Inflammatory macrophage treated with lipopolysaccharide for 1 hour (primary cell): ENCODE measurements at places on chromosomes 4 and X.

DNA sequence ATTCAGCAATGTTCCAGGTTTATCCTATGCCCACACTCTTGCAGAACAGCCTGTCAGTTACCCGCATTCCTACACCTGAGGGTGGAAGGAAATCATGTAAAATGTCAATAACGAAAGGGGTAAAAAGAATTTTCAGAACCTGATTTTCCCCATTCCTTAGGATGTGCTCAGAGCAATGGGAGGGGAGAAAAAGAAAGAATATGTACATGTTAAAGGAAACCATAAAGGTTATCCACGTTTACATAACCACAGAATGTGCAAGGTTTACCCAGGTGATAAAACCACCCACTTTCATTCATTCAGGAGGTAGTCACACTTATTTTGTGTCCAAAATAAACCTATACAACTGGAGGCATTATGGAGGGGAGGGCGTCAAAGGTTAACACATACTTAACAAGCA lies 335.5 kb downstream of the ZNF674 start:
- no peak for DNase-seq

GRCh38 chr4:75605928-75606327 lies 24.4 kb downstream of the CDKL2 start:
- no peak for DNase-seq

- no peak for DNase-seq
These were observed 14.7 kb downstream of the FGFRL1 start for GRCh38 chr4:1026115-1026514.

GRCh38 chr4:187602339-187603092 lies 393.1 kb upstream of the ZFP42 start:
- DNase-seq = no peak

DNA sequence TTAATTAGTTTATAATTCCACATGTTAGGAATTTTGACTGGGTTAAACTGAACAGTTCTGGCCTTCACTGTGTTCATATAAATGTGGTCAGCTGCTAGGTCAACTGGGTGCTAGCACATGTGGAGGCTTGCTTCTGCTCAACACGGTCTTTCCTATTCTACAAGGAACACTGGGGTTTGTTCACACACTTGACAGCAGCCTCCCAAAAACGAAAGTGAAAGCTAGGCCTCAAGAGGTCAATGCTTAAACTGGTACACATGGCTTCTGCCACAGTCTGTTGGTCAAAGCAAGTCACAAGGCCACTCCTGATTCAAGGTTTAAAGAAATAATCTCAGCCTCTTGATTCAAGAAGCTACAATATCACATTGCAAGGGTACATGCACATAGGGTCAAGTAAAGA lies 126.5 kb downstream of the QDPR start:
- DNase-seq = peak; percentile 3

DNA sequence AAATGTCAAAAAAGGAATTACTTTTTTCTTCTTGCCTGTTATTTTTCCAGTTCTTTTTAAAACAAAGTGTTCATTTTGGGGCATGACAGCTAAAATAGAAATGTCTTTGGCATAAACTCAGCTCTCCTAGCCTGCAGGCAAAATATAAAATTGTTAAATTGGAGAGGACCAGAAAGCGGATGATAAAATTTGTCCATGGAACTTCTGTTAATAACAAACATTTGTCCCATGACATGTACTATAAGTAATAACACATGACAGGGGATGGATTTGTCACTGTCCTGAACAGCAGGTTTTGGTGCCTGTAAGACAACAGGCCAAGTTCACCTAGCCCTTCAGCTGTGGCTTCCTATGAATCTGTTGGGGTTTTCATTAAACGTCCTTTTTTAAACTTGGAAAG lies 184.0 kb upstream of the TTC29 start:
- DNase-seq = no peak

DNA sequence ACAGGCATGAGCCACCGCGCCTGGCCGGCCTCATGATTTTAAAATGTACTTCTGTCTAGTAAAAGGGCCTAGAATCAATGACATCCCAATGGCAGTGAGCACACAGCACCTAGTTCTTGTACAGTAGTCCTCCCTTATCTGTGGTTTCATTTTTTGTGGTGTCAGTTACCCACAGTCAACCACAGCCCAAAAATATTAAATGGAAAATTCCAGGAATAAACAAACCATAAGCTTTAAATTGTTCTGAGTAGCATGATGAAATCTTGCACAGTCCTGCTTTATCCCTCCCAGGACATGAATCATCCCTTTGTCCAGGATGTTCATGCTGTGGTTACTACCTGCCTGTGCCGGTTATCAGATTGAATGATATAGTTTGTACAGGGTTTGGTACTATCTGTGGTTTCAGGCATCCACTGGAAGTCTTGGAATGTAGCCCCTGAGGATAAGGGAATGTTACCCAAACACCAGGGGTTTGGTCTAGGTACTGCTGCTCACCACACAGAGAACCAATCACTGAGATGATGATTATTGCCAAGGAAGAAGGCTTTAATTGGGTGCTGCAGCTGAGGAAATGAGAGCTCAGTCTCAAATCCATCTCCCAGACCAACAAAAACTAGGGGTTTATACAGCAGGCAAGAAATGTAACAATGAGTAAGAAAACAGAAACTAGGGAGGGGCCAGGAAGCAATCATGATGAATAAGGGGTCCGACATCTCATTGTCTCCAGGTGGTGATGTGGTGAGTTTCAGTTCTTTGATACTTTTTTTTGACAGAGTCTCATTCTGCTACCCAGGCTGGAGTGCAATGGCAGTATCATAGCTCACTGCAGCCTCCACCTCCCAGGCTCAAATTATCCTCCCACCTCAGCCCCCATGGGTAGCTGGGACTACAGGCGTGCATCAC lies 16.2 kb upstream of the FHL1 start:
- DNase-seq = no peak

DNA sequence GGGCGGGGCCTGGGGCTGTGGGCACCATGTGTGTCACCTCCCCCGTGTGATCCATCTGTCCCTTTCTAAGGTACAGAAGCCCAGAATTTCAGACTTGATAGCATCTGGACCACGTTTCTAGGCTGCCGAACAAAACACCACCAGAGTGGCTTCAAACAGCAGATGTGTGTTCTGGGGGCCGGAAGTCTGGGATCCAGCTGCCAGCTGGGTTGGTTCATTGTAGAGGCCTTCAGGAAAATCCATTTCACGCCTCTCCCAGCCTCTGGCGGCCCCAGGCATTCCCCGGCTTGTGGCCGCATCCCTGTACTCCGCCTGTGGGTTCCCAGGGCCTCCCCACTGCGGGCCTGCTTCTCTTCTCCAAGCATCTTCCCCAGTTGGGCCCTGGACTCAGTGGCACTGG lies 39.6 kb upstream of the GPR78 start:
- no peak for DNase-seq

GRCh38 chr4:6566391-6567190 lies 8.4 kb upstream of the MAN2B2 start:
- no peak for DNase-seq

- DNase-seq = no peak
These were observed 51.8 kb downstream of the TMEM131L start for GRCh38 chr4:153518001-153518400.

DNA sequence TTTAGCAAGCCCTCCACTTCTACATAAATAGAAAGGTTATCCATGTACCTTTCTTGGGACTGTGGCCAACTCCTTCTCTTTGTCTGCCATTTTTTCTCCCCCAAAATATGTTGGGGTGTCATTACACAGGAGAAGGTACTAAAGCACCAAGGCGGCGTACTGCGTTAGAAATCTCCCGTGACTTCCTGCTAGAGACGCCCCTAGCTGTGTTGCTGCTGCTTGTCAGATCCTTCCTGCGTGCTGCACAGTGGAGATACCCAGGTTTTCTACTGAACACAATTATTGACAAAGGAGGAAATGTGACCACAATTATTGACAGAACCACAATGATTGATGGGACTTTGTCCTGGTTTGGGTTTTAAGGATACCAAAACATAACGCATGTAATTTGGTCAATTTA lies 97.7 kb downstream of the EFHC2 start:
- DNase-seq = no peak

DNA sequence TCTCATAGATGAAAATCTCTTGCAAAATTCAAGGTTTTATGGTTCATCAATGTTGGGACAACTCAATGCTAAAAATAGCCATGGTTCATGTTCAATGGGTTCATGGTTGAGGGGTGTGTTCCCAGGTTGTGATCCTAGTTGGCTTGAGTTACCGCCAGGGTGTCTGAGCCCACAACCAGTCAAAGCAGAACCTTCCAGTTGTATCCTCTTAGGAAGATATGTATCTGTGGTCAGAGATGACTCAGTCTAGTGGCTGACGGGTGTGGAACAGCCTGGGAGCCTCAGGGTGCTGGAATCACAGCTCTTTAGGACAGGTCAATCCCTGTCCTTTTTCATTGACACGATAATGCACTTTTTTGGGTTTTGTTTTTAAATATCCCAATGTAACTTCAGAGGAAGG lies 192.3 kb upstream of the NR3C2 start:
- DNase-seq = no peak

- DNase-seq = no peak
These were observed 471.6 kb downstream of the DTHD1 start for GRCh38 chr4:36753048-36753447.

GRCh38 chrX:39631276-39632229 lies 466.2 kb downstream of the BCOR start:
- no peak for DNase-seq

- DNase-seq = peak; percentile 61
These were observed 121.3 kb downstream of the NWD2 start for GRCh38 chr4:37365888-37366287.

DNA sequence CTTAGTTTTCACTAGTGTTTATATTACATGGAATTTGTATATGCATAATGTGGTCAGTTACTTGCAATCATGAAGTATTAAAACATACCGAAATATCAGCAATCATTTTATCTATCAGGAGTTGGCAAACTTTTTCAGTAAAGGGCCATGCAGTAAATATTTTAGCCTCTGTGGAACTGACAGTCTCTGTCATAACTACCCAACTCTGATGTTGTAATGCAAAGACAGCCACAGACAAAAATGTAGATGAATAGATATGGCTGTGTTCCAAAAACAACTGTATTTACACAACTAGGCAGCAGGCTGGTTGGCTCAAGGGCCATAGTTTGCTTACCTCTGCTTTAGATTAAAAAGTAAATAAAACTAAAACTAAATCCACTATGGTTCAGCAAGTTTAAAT lies 200.2 kb downstream of the HS3ST1 start:
- no peak for DNase-seq

- DNase-seq = no peak
These were observed 215.2 kb downstream of the AR start for GRCh38 chrX:67759018-67759417.

DNA sequence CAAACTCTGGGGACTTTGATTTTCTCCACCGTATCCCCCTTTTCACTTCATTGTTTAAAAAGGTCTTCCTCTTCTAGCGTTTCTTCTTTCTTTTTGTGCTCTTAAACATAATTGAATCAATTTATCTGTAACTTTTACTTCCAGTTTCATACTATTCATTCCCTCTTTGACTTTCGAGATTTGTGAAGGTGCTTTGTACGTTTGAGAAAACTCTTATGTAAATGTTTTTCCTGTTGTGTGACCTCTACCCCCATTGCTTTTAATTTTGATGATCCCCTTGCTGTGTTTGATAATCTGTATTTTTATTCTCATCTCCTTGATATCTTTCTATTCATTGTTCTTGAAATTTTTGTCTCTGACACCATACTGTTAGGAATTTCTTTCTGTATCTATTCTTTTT lies 4.8 kb downstream of the USP38 start:
- no peak for DNase-seq

GRCh38 chr4:182809417-182810102 lies 107.6 kb downstream of the DCTD start:
- no peak for DNase-seq

DNA sequence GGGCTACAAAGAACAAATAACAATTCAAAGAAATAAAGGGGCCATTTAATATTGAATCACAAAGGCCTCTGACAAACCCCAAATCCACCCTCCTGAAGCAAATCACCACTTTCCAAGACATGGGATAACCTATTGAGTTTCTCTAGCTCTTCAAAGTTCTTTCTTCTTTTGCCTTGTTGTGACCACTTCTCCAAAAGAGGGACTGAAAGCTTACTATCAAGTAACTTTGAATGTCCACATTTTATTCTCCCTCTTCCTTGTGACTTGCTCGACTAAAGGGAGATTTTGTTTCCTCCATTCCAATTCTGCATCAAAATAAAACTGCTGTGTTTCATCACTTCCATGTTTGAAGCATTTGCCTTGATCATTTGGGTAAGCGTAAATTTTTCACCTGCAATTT lies 166.6 kb upstream of the SLC7A11 start:
- DNase-seq = peak; percentile 22

DNA sequence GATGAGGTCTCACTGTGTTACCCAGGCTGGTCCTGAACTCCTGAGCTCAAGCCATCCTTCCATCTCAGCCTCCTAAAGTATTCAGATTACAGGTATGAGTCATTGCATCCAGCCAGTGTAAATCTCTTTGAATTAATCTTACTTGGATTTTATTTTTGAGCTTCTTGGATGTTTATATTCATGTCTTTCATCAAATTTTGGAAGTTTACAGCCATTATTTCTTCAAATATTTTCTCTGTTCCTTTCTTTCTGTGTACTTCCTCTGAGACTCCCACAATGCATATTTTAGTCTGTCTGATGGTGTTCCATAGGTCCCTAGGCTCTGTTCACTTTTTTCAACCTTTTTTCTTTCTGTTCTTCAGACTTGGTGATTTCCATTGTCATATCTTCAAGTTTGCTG lies 34.9 kb downstream of the ZCCHC13 start:
- no peak for DNase-seq

DNA sequence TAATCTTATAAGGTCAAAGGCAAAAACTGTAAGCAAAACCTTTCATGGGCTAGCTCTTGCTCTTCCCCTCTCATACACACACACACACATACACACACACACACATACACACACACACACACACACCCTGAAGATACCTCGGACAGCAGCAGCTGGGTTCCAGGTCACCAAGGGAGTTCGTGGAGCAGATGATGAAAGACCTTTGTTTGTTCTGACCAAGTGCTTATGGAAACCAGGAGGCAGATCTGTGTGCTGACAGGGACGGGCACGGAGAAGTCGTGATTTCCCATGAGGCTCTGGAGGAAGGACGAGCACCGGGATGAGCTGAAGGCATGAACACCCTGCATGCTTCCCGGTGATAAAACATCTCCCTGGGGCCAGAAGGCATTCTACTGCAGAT lies 35.4 kb upstream of the CRMP1 start:
- no peak for DNase-seq

DNA sequence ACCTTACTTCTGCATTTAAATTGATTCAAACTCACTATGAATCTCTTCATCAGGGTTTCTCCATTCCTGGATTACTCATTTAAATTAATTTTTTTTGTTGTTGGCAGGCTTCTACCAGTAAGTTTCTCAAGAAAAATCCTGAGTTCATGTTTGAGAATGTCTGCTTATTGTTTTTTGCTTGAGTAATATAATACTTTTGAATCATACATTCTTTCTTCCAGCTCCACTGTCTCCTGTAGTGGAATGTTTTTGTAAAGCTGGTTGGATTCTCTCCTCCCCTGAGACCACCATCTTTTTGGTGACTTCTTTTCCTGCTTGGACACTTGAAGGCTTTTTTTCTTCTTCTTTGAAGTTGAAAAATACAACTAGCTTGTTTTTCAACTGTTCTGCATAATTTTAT lies 4.3 kb upstream of the MID1IP1 start:
- no peak for DNase-seq

- DNase-seq = no peak
These were observed 153.7 kb downstream of the CBR4 start for GRCh38 chr4:168856312-168856711.
